ENCODE measurements at places on chromosomes 16 and 17.
A peak's percentile ranks its signal among the peaks of the same experiment; 100 is the strongest.

GRCh38 chr17:2435181-2435741 is 34.4 kb upstream of the MNT start:
- H3K4me3 ChIP-seq, result no peak overlapping the region
- DNase-seq, result no peak
- H3K36me3 ChIP-seq, result no peaks in the 10 kb centered on the region
- no peaks in the 10 kb centered on the region for H3K4me1 ChIP-seq
- no peaks in the 10 kb centered on the region for H3K27me3 ChIP-seq

GRCh38 chr17:74840989-74841666 is 18.6 kb downstream of the GRIN2C start:
- H3K4me1 ChIP-seq, result peaks cover 30% of the 10 kb centered on the region
- H3K27me3 ChIP-seq, result no peaks in the 10 kb centered on the region
- no peak for DNase-seq
- no peak overlapping the region for H3K4me3 ChIP-seq
- H3K36me3 ChIP-seq, result peaks cover 3% of the 10 kb centered on the region

DNA sequence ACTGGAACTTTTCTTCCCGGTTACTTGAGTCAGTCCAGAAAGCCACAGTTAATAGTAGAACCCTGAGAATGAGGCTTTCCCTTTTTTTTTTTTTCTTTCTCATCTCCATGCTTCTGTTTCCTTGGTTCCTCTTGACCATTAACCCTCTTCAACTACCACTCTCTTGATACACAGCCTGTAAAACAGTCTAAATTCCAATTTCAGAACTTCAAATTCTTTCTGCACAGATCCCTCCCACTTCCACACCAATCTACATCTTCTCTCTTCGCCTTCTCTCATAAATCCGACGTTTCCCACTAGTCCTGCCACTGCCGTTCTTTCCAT is 588 bp downstream of the METTL16 start:
- H3K36me3 ChIP-seq, result no peaks in the 10 kb centered on the region
- H3K4me3 ChIP-seq, result peak overlapping the region; percentile 62
- DNase-seq, result no peak
- H3K27ac ChIP-seq, result peak overlapping the region; percentile 90
- H3K27me3 ChIP-seq, result no peaks in the 10 kb centered on the region

GRCh38 chr17:14417336-14417735 is 116.5 kb downstream of the HS3ST3B1 start:
- H3K4me1 ChIP-seq, result no peaks in the 10 kb centered on the region
- no peak for DNase-seq
- H3K36me3 ChIP-seq, result no peaks in the 10 kb centered on the region
- H3K27ac ChIP-seq, result no peak overlapping the region

DNA sequence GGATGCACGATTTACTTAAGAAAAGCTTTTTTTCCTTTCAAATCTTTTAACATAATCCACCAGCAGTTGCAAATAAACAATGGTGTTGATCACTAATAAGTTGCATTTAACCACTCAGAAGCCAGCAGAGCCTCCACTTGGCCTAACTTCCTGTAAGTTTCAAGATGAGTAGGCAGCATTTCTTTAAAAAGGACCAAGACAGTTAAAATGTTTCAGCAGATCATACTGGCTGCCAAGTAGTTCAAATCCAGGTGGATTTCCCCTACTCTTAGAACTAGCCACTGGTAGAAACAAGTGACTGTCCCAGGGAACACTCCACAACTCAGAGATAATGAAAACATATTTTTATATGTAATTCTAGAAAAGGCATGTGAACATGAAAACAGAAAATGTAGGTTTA is 17.0 kb upstream of the RFFL start:
- H3K4me3 ChIP-seq, result no peak overlapping the region
- no peak overlapping the region for H3K27ac ChIP-seq
- H3K36me3 ChIP-seq, result no peaks in the 10 kb centered on the region
- DNase-seq, result no peak

DNA sequence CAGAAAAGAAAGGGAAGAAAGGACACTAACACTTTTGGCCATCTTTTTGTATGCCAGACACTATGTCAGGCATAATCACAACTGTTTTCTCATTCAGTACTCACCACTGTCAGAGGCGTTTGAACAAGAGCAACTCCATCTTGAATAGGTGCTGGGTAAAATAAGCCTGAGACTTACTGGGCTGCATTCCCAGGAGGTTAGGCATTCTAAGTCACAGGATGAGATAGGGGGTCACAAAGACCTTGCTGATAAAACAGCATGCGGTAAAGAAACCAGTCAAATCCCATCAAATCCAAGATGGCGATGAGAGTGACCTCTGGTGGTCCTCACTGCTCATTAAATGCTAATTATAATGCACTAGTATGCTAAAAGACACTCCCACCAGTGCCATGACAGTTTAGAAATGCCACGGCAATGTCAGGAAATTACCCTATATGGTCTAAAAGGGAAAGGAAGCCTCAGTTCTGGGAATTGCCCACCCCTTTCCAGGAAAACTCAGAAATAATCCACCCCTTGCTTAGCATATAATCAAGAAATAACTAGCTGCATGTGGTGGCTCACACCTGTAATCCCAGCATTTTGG is 14.9 kb upstream of the LYRM9 start:
- no peaks in the 10 kb centered on the region for H3K36me3 ChIP-seq
- H3K4me3 ChIP-seq, result no peak overlapping the region

- H3K36me3 ChIP-seq, result no peaks in the 10 kb centered on the region
- no peak overlapping the region for H3K27ac ChIP-seq
- no peaks in the 10 kb centered on the region for H3K27me3 ChIP-seq
- no peak for DNase-seq
These were observed 14.7 kb downstream of the ALOX15 start for GRCh38 chr17:4626734-4627256.

GRCh38 chr16:12511708-12512107 is 292.0 kb downstream of the CPPED1 start:
- no peak for DNase-seq
- no peak overlapping the region for H3K27ac ChIP-seq
- no peaks in the 10 kb centered on the region for H3K4me1 ChIP-seq

All from vagina (tissue), 2 donors.